ENCODE measurements at places on chromosomes 11 and 22.

DNA sequence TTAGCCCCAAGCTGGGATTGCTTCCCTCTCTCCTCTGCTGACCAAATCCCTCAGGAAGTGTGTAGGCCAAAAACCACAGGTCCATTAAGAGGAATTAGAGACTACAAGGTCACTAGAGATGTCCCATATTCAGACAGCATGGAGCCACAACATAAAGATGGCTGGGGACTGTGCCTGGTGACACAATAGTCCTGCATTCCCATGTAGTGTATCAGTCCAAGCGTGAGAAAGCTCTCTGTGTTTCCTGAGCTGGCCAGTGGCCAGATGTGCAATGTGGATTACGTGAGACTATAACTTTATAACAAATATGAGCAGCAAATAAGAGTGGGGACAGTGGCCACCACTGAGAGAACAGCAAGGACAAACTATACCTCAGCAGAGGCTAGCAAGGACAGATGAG is 7.6 kb upstream of the MS4A10 start:
- no peak for DNase-seq

- DNase-seq: no peak
These were observed 43.5 kb upstream of the CYP2D6 start for GRCh38 chr22:42174062-42174461.

- no peak for DNase-seq
These were observed 168.1 kb downstream of the NXPE2 start for GRCh38 chr11:114846416-114846791.

- DNase-seq: no peak
These were observed 56.4 kb upstream of the CTTN start for GRCh38 chr11:70341881-70342429.

- DNase-seq: no peak
These were observed 330.3 kb upstream of the PITPNB start for GRCh38 chr22:28249402-28249801.

DNA sequence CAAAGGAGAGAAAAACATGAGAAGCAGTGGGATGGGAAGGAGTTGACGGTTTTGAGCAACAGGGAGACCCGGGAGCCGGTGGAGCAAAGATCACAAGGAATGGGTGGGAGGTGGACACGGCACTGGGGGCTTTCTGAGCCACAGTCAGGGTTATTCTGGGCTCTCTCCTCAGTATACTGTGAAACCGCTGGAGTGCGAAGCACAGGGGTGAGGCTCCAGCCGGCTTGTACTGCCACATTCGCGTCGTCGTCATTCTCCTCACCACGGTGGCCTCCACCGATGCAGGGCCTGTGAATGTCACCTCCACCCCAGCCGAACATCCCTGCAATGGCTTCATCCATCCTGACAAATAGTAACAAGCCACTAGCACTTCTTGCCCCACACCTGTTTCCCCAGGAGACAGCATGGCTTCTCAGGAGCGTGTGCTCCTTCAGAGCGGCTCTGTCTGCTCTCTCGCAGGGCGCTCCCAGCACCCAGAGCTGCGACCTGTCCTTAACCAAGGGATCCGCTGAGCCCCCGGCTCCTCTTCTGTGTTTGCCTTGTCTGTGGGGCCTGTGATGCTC is 1165.3 kb downstream of the TBC1D22A start:
- no peak for DNase-seq

DNA sequence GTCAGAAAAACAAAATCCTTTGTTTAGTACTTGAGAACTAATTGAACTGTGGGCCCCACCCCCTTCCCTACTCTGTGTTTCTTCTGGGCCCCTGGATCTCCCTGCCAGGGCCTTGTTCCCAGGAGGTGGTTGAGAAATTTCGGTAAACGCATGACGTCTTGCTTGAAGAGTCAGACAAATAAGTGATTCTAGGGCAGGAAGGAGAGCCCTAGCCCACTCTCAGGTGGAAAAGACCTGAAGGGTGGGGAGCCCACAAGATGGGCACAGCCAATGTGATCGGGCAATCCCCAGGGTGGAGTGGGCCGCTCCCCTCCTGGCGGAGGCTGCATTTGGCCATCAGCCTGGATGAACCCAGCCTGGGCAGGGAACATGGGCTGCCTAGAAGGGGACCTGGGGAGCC is 16.8 kb upstream of the P2RY2 start:
- no peak for DNase-seq

DNA sequence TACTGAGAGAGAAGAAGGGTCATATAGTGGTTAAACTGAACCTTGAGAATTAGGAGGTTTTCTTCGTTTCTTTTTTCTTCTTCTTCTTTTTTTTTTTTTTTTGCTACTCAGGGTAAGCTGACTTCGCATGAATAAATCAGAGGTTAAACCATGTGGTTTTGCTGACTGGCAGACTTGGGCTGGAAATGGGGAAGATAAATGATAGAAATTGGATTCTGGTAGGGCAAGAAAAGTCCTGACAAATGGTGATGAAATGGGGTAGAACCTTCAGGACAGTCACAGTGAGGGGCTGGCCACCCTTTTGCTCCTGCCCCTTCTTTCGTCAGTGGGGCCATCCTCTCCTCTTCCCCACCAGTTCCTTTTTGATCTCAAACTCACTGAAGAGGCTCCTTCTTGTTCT is 1.6 kb upstream of the SWAP70 start:
- DNase-seq: no peak
